Spleen (tissue), 13 donors: ENCODE measurements at places on chromosomes 6 and 20. TPM values are rescaled to one million over a fixed set of nuclear protein-coding genes. Genes with fewer than 3 reads are reported as not detected.

KHDRBS2 gene
- total RNA-seq: 11.7 TPM

CEBPB gene
- 273 TPM for total RNA-seq

GRCh38 chr6:148969603-148970061, 222.8 kb downstream of the UST start:
- DNase-seq: no peak

DNA sequence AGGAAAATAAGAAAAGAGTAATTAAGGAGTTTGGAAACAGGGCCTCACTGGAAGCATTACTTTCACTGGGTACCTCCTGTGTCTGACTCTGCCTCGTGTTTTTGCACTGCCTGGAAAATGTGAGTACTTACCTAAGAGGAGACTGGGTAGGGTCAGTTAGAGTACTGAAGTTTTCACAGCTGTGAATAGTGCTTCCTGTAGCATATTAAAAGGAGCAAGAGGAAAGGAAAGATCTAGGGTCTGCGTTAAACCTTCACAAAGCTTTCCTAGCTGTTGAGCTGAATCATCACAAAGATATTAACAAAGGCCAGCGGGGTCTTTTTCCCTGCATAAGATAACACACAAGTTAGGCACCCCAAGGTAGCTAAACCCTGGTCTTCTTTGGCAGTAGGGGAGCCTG, 82.3 kb downstream of the MLIP start:
- no peak for DNase-seq
